Epithelial cell of esophagus (primary cell): ENCODE measurements at places on chromosomes 11 and 22.

GRCh38 chr11:62450543-62451240 is 31.9 kb downstream of the SCGB1A1 start:
- DNase-seq: no peak

DNA sequence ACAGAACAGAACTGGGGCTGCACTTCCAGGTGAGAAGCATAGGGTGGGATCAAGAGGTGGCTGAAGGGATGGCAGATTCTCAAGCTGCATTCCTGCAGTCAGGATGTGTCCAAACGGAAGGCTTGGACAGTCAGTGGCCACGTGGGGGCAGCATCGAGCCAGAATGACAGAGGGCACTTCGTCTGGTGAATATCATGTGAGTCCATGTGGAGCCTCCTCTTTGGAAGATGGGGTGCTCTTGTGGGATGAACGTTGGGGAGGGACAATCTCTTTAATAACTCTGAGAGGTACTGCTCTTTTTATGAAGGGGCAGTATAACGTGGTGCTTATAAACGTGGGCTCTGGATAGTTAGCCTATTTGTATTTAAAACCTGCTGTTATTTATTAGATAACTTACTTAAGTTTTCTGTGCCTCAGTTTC is 154.9 kb upstream of the NAV2 start:
- DNase-seq: peak; percentile 73

GRCh38 chr11:120512739-120513435 is 1.3 kb downstream of the GRIK4 start:
- no peak for DNase-seq

GRCh38 chr11:82680252-82680651 is 53.4 kb downstream of the FAM181B start:
- DNase-seq: no peak

DNA sequence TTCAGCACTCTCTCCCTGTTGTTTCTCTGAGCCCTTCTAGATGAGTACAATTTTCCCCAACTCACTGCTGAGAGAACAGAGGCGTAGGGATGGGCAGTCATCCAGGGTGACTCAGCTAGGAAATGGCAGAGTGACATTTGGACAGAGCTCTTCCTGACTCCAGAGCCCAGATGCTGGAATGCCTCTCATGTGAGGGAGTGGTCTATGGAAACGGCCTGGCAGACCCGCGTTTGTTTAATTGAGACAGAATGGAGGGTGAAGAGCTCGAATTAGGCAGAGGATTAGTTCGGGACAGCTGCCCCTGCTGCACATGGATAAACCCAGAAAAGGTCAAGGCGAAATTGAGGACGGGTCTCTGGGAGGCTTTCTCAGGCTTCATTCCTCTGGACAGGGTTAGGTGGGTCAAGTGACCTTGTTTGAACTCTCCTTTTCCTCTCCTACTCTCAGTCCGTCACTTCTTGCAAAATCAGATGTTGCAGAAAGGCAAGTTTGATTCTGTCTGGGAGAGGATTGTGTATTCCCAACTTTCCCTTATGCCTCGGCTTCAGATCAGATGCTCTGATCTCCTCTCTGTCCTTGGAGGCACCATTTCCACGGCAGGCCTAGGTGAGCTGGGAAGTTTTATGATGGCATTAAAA is 7.6 kb upstream of the LMO2 start:
- peak; percentile 68 for DNase-seq

GRCh38 chr11:117818041-117818873 is 6.3 kb downstream of the FXYD2 start:
- DNase-seq: peak; percentile 77

DNA sequence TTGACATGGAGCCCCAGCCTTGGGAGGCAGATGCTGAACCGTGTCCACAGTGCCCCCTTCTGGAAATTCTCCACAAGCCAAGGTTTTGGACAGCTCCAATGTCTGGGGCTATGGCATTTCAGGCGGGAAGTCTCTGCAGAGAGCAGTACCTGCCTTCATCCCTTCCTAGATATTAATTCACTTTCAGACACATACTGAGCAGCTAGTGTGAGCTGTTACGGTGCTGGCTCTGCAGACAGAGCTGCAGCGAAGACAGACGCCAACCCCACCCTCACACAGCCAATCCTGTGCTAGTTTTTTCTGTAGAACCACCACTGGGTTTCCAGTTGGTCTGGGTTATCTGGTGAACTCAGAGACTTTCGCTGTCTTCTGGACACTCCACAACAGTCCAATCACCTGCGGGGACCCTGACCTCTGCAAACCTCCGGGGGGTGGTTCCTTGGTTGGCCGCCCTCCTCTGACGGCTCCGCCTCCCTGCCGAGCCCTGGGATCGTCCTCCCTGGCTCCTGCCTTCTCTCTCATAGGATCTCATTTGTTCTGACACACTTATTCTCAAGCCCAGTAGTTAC is 9.1 kb downstream of the LMF2 start:
- DNase-seq: peak; percentile 73

DNA sequence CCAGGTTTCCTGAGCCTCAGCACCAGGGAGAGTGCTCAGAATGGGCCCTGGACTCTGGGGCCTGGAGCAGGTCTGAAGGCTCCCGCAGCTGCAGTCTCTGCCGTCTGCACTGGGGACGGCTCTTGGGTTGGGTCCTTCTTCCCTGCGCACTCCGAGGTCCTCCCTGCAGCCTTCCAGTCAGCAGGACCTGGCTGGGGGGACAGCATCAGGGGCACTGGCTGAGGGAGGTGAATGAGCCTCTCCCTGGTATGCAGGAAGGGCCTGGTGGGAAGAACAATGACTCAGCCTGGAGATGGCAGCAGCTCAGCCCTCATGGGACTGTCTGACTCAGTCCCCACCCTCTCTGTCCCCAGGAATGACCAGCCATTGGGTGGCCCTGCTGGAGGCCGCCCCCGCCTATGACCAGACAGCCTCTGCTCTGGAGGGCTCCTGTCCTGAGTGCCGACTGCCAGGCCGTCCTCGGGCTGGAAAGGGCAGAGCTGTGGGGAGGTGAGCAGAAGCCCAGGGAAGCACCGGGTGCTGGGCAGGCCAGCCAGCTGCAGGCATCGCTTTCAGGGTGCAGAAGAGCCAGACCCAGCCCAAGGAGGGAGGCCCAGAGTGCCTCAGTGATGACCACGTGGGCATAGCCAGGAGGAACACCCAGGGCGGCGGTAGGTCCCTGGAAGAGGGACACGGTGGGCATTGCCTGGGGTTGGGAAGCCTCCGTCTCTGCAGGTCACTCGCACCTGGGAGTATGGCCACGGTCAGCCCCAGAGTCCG is 455.0 kb downstream of the BRD1 start:
- no peak for DNase-seq
